ENCODE measurements at places on chromosomes 7 and 10.

DNA sequence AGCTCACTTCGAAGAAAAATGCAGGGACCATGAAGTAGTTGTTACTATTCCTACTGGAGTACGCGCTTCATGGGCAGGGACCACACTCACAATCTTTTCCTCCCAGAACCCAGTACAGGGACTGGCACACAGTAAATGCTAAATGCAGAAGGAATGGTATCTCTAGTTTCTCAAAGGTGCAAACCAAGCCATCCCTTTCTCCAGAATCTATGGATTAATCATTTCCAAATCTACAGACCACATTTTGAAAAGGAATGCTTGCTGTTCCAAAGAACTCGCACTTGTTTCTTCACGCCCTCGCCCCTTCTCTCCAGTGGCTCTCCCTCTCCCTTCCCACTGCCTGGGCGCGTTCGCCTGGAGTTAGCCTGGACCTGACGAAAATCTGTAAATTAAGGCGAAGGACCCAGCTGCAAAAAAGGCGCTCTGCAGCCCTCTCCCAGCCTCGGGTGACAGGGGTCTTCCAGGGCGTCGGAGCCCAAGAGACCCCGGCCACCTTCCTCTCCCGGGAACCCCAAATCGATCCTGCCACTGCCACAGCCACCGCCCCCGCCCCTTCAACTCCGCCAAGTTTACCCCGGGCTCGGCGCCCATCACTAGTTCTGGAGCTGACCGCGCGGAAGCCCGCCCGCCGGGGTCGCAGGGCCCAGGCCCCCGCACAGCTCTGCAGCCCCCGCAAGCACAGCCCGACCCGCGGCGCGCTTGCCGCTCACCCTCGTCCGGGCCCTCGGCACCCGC, 527 bp downstream of the PDIA4 start:
- no peak for DNase-seq

GRCh38 chr7:96200740-96201139, 121.2 kb downstream of the SLC25A13 start:
- DNase-seq, result no peak

GRCh38 chr7:48760528-48761265, 163.7 kb upstream of the CDC14C start:
- DNase-seq, result no peak

DNA sequence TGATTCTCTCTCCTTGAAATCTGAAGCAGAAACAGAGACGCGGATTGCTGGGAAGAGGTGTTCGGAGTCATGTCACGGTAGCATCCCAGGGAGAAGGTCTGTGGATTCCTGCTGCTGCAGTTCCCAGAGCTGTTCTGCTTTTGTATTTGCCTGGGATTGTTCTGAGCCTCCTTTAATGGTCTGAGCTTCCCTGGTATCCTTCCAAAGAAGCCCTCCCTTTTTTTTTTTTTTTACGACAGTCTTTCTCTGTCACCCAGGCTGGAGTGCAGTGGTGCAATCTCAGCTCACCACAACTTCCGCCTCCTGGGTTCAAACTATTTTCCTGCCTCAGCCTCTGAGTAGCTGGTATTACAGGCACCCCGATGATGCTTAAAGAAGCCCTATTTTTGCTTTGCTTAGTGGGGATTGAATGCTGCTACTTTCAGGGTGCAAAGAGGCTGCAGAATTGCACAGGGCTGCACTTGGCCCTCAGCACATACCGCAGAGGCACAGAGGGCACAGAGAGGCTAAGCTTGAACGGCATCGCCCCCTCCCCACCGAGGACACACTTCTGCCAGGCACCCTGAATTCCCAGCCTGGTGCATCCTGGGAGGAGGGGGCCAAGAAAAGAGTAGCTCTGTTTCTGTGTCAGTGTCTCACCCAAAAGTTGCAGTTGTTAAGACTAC, 208.6 kb upstream of the GALNT17 start:
- no peak for DNase-seq

DNA sequence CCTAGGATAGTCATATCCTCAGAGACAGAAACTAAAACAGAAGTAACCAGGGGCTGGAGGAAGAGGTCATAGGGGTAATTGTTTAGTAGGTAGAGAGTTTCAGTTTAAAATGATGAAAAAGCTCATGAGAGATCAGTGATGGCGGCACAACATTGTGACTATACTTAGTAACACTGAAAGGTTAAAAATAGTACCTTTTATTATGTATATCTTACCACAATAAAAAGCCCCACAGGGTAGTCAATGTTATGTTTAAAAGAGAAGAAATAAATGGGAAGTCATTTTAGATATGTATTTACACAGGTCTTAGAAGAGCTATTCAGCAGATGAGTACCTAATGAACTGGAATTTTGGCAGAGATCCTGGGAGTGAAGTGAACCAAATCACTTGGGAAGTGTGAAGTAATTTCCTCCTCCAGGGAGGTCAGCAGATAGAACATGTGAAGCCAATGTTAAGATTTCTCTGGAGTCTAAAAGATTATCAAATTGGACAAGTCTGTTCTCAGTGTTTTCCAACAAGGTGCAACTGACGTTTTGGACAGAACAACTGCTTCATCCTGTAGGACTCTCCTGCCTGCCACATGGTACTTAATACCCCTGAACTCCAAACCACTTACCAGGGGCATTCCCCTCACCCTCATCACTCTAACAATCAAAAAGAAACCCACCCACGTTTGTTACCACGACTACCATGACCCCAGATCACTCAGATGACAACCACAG, 6.4 kb downstream of the CDCA7L start:
- no peak for DNase-seq

- DNase-seq, result no peak
Observed at GRCh38 chr7:131488361-131488760, 68.1 kb downstream of the PODXL start.

DNA sequence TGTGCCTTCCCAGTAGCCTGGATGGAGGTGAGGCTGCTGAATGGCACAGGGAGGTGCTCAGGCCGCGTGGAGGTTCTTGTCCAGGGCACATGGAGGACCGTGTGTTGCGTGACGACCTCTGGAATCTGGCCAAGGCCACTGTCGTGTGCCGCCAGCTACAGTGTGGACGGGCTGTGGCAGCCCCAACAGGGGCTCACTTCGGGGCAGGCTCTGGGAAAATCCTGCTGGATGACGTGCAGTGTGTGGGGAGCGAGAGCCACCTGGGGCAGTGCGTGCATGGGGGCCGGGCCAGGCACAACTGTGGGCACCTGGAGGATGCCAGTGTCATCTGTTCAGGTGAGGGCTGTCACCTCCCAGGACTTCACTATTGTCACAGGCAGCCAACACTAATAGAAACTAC, 50.2 kb upstream of the C10orf120 start:
- no peak for DNase-seq

- DNase-seq, result no peak
Observed at GRCh38 chr10:48603421-48604038, 1.3 kb downstream of the ARHGAP22 start.

DNA sequence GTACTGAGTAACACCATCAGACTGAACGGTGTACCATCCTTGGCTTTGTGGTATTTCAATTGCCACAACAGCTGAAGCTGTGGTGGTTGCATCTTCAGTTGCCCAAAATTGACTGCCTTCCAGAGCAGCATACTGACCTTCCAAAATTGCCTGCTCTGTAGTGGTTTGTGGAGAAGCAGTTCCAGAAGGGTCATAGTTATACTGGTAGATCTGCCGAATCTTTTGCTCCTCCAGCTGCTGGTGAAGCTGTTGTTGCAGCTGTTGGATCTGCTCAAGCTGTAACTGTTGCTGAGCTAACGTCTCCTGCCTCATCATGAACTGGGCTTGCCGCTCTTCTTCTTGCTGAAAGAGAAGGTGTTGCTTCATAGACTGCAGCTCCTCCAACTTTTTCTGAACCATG, 212.2 kb downstream of the PCLO start:
- DNase-seq, result no peak

DNA sequence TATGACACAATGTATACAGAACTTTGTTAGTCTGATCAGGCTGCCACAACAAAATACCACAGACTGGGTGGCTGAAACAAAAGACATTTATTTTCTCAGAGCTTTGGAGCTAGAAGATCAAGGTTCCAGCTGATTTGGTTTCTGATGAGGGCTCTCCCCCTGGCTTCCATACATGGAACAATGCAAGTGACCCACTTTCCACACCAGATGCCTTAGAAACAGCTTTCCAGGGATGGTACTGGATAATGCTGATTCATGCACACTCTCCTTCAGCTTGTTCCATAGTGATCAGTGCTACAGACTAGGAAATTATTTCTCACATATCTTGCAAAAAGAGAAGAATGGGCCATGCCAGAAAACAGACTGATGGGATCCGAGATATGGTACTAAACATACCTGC, 1274.9 kb upstream of the SORCS1 start:
- DNase-seq, result no peak

DNA sequence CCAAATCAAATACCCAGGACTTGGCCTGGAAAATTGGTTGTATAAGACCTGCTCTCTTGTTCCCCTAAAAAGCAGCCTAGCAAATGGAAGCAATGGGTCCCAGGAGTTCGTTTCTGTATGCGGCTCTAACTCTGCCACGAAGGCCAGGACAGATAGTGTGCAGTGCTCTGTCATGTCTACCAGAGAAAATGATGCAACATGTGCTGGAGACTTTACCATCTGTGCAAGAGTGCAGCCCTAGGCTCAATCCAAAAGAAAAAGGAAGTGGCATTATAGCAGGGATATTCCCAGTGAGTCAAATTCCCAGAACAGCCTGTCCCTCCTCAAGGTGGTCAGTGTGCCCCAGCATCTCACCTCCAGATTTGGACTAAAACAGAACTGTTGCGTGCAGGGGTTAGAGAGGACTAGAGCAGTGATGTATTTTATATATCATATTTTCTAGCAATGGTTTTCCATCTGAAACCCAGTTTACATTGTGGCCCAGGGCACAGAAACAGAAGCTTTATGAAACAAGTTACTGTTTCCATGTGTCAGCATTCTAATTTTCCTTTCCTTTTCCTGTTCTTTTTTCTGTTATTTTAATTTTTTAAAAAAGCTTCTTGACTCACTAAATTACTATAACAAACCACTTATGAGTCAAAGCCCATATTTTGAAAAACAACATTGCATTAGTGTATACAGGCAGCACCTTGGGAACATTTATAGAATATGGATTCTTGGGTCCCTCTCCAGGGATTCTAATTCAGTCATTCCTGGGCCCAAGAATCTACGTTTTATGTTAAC, 311.2 kb downstream of the RNLS start:
- DNase-seq, result no peak

GRCh38 chr7:22551768-22552513, 52.0 kb upstream of the STEAP1B start:
- DNase-seq, result no peak

GRCh38 chr7:101891936-101892640, 74.7 kb downstream of the CUX1 start:
- no peak for DNase-seq

Measured in upper lobe of left lung (tissue), 6 donors.